Fibroblast of the aortic adventitia (primary cell): ENCODE measurements at places on chromosomes 12 and 14. TPM values are rescaled to one million over a fixed set of nuclear protein-coding genes. Genes with fewer than 3 reads are reported as not detected.

- DNase-seq, result no peak
Measured at GRCh38 chr14:72510566-72510965, 383.3 kb downstream of the DPF3 start.

The ERP27 gene
- total RNA-seq, result 0.18 TPM in 1 of 2 replicates, not detected in the other

DNA sequence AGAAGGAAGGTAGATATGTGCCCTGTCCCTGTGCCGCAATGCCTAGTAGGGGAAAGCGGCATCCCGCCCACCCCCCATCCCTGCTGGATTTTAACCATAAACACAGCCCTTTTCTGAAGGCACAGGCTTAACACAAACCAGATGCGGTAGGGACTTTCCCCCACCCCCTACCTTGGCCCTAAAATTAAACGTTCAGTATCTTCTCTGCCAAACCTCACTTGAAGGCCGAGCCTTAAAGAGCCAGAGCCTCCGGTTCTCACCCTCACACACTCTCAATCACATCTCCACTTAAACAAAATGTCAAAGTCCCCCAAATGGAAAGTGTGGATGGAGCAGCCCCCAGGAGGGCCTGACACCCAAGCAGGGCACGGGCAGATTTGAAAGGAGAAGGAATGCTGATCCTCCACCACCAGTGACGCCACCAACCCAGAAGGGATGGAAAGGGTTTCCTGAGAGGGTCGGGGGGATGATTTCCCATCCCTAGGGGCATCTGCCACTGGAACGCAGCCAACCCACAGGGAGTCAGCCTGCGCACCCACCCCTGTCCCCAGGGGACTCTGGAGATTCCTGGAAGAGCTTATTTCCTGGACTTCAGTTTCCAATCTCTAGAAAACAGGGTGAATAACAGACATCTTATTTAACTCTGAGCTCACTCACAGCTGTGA, 26.4 kb downstream of the ACTN1 start:
- DNase-seq, result peak; percentile 92

DNA sequence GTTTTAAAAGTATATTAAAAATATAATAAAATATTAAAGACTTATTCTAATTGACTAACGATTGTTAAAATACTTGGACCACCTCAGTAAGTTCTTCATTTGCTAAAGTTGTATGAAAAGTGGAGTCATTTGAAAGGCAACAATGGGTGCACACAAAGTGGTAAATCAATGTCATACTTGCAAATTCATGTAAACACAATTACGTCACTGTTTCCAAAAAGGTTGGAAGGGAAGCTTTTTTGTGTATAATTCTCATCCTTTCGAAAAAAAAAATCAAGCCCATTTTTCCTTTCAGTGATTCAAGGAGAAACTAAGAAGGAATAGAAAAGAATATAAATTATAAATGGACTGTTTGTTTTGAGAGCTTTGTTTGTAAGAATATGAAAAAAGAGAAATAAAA, 166.2 kb downstream of the PIK3C2G start:
- no peak for DNase-seq

DNA sequence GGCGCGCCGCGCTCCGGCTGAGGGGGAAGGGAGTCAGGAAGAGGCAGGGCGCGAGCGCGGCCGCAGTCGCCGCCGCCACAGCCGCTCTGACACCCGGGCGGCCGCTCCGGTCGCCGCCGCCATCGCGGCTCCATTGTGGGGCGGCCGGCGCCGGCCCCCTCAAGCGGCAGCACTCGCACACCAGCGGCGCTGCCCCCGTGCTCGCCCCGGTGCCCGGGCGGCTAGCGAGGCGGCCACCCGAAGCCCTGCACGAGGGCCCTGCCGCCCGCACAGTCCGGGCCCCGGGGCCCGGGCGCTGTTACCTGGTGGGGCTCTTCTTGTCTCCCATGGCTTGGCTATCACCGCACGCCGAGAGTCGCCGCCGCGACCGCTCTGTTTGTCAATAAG, 202 bp downstream of the YAF2 start:
- DNase-seq, result no peak

GRCh38 chr12:133203344-133204263, 22.3 kb downstream of the ZNF268 start:
- DNase-seq, result no peak

The FAM234B gene
- total RNA-seq, result 3.3 and 5.6 TPM in 2 replicates

GRCh38 chr12:107429006-107429705, 256.4 kb upstream of the PWP1 start:
- no peak for DNase-seq

The ATP23 gene
- total RNA-seq, result 5.6 and 10.1 TPM in 2 replicates

DNA sequence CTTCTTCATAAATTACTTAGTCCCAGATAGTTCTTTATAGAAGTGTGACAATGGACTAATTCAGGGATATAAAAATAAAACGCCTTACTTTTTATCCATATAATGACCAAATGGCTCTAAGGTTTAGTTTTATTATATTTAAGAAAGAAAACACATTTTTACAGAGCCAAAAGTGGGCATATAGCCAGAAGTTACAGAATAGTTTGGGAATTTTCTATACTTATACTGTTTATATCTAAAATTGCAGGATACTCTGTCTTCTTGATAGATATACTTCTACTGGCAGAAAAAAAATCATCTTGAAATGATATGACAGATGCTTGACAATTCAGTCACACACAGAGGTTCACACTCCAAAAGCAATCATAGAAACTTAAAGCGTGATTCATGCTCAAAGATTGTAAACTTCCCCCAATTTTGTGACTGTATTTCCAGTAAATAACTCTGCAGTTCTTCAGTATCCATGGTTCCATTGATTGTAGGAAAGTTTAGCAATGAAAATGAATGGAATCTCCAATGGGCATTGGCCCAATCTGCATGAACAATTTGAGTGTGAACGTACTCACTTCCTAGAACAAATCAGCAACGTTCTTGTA, 307.8 kb downstream of the NOVA1 start:
- peak; percentile 83 for DNase-seq

- no peak for DNase-seq
Measured at GRCh38 chr12:104747330-104747729, 210.8 kb downstream of the SLC41A2 start.

GRCh38 chr14:26282578-26282977, 315.3 kb downstream of the NOVA1 start:
- peak; percentile 40 for DNase-seq

DNA sequence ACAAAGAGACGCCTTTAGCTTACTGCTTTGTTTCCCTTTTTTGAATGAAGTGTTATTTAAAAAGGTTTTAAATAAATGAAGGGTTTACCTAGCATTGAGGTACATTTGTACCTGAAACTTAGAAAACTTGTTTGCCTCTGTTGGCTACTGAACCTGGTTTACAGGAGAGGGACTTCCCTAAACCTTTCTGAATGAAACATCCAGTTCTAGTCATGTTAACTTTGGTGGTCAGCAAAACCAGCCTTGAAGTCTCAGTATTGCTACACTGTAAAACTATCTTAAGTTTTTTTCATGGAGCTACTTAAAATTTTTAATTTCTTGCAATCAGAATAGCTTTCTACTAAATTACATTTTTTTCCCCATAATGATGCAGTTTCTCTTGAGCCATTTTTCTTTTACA, 38.2 kb downstream of the RASSF8 start:
- DNase-seq, result no peak

The DUSP16 gene
- total RNA-seq, result 5.9 and 6.8 TPM in 2 replicates

GRCh38 chr12:54251667-54252284, 28.1 kb downstream of the CBX5 start:
- DNase-seq, result peak; percentile 73

- DNase-seq, result no peak
Measured at GRCh38 chr12:793037-793436, 40.7 kb downstream of the WNK1 start.

- DNase-seq, result peak; percentile 4
Measured at GRCh38 chr14:64919618-64920017, 5.4 kb downstream of the CHURC1 start.

DNA sequence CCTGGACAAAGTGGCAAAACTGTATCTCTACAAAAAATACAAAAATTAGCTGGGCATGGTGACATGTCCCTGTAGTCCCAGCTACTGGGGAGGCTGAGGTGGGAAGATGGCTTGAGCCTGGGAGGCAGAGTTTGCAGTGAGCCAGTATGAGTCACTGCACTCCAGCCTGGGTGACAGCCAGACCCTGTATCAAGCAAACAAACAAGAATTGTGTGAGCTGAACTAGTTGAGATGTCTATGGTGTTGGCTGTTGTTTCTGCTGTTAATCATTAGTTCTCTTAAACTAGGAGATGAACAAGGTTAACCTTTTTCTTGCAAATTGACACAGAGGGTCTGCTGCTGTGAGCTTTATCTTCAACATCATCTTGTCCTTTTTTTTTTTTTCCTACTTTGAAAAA, 23.6 kb downstream of the RASSF3 start:
- DNase-seq, result peak; percentile 61

DNA sequence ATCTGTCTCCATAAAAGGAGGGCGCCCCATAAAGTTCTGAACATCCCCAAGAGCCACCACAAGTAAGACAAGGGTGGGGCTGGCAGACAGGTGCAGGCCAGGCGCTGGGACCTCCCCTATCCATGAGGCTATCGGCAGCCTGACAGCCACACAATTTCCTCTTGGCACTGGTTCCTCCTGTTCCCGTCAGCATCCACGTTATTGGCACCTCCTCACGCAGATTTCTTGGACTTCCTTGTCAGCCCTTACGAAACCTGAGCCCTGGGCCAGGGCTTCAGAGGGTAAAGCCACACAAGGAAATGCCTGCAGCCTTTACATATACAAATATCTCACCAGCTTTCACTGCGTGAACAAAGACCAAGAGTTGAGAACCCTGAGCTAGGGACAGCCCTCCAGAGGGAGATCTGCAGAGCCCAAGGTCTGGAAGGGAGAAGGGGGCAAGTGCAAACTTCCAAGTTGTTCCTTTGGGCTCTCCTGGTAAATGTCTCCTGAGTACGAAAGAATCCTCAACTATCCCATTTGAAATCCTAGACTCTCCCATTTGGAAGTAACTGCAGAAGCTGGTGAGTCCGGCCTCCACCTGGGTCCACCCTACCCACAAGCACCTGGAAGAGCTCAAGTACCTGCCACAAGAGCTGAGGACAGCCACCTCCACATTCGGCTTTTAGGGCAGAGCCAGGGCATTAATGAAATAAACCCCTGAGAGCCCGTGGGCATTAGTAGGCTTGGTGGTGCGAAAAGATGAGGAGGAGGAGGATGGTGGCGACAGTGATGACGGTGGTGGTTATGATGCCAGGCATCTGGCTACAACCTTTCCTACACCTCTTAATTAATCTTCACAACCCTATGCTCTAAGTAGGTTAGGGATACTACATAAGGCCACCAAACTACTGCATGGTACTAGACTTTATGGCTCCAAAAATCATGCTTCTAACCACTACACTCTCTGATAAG, 5.5 kb upstream of the TC2N start:
- DNase-seq, result peak; percentile 96

The USP44 gene
- 0.82 and 1.8 TPM in 2 replicates for total RNA-seq

The NOVA1 gene
- total RNA-seq, result 2.7 and 16.9 TPM in 2 replicates

DNA sequence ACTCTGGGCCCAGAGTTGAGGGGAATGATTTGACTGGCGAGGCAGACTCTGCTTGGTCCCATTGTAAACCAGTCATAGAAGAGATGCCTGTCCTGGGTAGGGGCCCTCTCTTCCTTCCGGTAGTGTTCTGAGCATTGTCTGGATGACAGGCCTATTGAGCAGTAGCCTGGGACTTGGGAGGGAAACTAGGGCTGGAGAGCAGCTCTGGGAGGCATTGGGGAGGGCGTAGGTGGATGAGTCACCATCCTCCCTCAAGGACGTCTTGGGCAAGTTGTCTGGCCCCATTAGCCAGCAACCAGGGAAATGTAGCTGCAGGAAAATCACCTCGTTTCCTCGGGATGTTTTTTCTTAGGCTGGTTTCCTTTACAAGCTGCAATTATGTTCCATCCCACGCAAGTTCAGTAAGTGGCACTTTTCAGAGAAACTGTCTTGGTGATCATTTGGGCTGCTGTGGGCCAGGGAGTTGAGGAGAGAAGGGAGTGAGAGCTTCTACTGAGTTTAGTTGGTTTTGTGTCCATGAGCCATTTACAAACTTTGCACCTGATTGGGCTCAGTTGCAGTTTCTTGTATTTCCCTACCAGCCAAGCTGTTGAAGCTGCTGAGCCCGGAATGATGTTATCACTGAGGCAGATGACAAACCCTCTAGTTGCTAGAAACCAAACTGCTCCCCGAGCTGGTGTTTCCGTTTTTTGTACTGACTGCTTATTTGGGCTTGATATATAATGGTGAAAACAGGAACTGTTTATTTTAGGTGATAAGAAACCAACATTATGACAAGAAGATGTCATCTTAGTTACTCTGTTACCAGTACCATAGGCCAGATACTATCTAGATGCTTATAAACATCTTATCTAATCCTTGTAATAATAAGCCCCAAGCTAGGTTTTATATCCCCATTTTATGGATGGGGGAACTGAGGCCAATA, 147.6 kb downstream of the CHST11 start:
- peak; percentile 97 for DNase-seq

DNA sequence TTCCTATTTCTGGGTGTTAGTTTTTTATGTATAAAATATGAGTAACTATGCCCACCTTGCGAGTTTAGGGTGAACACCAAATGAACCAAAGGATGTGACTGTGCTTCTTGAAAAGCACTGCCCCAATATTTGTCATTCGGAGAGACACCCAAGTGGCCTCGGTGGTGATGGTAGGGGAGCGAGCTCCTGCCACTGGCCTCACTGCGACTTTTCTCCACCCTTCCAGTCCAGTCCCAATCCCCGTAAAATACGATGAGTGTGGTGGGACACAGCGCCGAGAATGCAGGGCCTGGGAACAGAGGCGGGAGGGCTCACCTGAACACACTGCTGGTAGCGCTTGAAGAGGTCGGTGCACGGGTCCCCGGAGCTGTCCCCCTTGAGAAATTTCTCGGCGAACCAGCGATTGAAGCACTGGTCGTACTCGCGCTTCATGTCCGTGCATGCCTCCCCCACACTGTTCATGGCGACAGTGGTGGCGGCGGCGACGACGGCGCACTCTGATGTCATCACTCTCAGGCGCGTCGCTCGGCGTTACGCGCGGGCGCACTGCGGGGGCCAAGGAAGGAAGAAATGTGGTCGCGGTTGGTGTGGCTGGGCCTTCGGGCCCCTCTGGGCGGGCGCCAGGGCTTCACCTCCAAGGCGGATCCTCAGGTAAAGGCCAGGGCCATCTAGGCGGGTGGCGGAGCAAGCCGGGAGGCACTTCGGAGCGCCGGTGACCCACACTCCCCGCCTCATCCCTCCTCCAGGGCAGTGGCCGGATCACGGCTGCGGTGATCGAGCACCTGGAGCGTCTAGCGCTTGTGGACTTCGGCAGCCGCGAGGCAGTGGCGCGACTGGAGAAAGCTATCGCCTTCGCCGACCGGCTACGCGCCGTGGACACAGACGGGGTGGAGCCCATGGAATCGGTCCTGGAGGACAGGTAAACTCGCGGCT, at the start of the genes GATC and TRIAP1:
TSS of gene GATC (plus strand) at position 534 of the 933 bp plus-strand sequence. CDS start at position 571, 37 bp downstream.
TSS of gene TRIAP1 (minus strand) at position 474 of the 933 bp plus-strand sequence. CDS start at position 462, 12 bp downstream.
- peak; percentile 66 for DNase-seq

GRCh38 chr14:61620130-61620946, 75.0 kb upstream of the HIF1A start:
- peak; percentile 99 for DNase-seq

DNA sequence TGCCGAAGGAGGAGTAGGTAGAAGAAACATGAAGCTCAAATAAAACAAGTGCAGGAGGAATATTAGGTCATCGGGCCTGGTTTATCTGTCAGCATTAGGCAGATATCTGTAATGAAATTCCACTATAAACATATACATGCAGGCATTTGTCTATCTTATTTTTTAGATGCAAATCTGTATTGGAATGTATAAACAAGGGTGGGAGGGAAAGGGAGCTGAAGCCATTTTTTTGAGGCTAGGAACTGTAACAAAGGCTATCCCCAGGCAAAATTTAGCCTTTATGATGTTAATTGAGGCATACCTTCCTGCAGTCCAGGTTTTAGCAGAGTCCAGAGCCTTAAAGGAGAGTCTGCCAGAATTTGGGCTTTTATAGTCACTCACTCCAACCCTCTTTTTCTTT, 72.5 kb downstream of the PHLDA1 start:
- no peak for DNase-seq
